ENCODE measurements at places on chromosomes 2 and 18.

DNA sequence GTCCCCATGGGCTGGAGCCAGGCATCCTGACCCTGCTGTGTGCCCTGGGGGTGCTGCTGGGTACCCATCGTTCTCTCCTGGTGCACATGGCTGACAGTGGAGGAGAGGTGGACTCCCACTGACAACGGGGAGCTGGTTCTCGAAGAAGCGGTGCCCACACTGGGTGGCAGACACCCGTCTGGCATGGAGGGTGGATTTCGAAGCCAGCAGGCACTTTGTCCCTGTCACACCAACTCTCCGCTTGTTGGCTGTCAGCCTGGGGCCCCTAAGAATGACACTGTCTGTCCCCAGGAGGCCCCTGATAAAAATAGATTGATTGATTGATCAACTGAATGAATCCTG lies 55.4 kb downstream of the RTP5 start:
- no peak for DNase-seq

- DNase-seq = no peak
Observed at GRCh38 chr2:62933398-62933917, 117.2 kb upstream of the OTX1 start.

DNA sequence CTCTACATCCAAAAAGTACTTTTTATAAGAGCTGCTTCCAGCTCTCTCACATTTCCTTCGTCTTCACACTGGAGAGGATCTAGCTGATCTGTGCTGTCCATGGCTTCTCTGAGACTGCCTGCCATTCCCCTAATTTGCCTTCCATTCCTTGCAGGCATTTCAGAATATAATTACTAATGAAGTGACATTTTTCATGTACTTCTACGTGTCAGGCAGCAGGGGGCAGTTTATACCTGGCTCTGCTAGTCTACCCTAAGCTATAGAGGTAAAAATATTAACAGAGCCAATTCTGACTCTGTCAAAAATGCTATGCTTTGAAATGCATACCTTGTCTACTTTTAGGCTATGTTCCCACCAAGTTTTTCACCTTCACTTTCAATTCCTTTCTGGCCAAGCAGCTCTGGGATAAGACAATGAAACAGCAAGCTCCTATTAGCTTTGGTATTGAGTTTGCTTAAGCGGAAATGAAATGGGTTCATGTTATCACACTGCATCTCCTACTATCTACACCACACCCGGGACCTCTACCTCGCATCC lies 81.9 kb downstream of the MEP1B start:
- DNase-seq = peak; percentile 63

GRCh38 chr2:54757500-54757899 lies 34.0 kb downstream of the EML6 start:
- DNase-seq = no peak

GRCh38 chr2:181743723-181744031 lies 63.4 kb upstream of the NEUROD1 start:
- no peak for DNase-seq

DNA sequence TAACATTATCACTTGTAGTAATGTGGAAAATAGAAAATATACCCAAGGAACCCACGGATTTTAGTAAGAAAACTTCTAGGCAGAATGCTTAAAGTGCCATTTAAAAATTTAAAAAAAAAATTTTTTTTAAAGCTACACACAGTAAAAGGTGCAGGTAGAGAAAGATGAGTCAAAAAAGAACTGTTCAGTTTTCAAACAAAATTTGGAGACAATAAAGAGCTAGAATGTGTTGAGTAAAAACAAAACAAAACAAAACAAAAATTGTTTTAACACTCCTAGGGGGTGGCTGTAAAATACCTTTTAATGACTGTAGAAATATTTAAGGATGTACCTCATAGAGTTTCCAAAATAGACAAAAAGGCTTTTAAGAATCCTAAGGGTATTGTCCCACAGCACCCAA lies 212.0 kb downstream of the TGIF1 start:
- no peak for DNase-seq

DNA sequence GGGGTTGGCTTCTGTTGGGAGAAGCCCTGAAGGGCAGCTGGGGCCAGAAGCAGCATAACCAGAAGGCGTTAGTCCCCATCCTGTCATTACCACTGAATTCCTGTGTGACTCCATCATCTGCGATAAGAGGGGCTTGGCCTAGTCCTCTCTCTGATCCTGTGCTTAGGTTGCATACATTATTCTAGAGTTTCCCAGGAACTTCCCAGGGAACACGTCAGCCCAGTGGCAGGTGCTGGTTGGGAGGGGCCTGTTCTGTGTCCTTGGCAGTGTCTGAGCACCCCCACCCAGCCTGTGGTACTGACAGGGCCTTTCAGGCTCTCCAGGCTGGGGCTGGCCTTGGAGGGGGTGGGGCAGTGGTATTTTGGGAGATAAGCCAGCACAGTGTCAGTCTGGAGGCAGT lies 4.5 kb upstream of the TOGARAM2 start:
- no peak for DNase-seq

GRCh38 chr2:144517866-144518747 lies 1.8 kb downstream of the ZEB2 start:
- DNase-seq = no peak

GRCh38 chr2:233996000-233996399 lies 54.5 kb upstream of the SPP2 start:
- no peak for DNase-seq

- DNase-seq = no peak
Observed at GRCh38 chr2:101230541-101231001, 22.1 kb upstream of the CNOT11 start.

DNA sequence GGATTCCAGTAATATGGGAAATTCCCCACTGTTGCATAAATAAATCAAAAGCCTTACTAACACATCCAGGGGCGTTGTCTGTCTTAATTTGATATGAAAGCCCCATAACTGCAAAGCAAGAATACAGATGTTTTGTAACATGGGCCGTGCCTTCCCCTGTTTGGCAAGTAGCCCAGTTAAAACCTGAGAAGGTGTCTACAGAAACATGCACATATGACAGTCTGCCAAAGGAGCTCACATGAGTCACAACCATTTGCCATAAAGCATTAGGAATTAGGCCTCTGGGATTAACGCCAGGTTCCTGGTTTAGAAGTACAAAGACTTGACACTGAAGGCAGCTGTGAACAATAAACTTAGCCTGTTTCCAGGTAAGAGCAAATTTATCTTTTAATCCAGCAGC lies 43.1 kb upstream of the LONRF2 start:
- peak; percentile 63 for DNase-seq

DNA sequence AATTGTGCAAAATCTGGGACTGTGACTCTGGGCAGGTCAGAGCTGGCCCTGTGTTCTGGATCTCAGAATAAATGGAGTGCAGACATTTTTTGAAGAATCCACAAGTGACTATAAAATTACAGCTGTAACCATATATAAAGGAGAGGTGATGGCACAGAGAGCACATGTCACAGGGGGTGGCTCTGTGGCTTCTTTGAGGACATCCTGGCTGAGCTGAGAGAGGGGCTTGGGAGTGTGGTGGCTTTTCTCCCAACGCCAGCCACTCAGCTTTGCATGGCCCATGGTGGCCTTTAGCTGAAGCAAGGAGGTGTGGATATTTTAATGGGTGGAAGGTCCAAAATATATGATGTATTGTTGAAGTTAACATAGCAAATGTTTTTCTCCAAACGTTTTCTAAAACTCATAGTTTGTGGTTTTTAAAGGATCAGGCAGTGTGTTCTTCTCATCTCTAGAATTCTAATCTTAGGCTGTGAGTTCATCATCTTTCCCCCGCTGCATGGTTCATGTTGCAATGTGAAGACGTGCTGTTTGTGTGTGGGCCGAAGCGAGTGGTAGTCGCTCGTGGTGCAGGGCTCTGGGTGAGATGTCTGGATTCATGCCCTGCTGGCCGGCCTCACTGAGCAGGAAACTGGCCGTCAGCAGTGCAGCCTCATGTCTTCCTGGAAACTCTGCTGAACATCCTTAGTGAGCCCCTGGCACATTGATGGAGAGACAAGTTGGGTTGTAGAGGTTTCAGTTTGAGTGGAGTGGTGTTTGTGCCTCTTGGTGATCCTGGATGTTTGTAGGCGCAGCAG lies 109.9 kb downstream of the ZNF236 start:
- no peak for DNase-seq

DNA sequence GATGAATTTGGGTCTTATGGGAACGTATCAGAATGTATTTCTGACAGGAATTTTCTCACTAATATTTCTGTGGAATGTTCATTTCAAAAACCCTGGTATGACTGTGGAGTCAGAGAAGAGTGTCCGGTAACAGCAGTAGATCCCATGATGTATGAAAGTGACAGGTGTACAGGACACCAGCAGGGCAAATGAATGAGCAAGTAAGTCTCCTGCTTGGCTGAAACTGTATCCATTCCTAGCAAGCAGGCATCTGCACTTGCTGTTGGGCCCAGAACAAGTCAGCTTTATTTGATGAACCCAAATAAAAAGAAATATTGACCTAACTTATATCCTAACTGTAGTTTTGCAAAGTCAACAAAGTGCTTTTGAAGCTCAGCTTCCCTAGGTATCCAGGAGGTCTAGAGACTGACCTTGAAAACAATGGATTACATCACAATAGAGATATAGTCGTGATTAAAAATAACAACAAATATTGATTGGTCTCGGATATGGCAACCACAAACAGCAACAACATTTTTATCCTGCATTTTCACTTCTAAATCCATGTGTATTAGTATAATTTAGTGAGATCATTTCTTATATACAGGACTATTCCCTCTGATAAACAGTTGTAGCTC lies 37.6 kb downstream of the NXPH2 start:
- no peak for DNase-seq

- no peak for DNase-seq
Observed at GRCh38 chr2:136373029-136373428, 255.1 kb upstream of the CXCR4 start.

- DNase-seq = no peak
Observed at GRCh38 chr2:100053087-100053885, 89.1 kb downstream of the AFF3 start.

GRCh38 chr2:127045792-127046501 lies 61.0 kb downstream of the BIN1 start:
- no peak for DNase-seq

DNA sequence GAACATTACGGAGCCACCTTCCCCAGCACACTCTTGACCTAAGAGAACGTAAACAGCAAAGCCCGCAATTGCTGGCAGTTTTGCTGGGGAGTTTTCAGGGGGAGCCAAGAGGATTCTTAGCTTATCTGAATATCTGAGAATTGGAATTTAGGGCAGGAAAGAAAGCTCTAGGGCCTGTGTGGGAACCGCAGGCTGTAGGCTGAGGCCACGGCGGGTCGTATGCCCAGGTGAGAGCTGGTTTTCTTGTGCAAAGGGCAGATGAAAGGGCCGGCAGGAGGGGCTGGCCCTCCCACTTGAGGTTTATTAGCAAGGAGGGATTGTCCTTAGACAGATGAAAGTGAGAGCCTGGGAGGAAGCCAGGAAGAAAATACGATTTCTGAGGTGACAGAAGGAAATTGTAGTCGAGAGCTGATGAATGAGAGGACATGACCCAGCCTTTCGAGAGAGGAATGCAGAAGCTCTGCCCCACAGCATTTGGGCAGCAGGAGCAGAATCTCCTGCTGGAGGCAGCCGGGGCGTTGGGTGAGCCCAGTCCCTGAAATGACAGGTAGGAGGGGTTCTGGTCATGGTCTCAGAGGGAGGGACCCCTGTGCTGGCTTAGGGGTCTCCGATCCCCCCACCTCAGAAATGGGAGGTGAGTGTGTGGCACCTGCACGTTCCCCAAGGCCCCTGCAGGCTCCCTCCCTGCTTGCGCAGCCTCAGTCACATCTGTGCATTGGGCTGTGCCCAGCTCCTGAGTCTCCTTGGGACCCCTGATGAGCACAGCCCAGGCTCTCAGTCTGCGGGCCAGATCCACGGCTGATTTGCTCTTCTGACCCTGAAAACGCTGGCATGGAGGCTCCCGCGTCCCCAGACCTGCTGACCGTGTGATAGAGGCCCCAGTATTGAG lies 61.1 kb downstream of the CABLES1 start:
- DNase-seq = no peak

Measured in NCI-H748 treated with DMSO at 0.1 percent for 48 hours (cell line).